Vagina (tissue), 2 donors: ENCODE measurements at places on chromosomes 4 and X.

- DNase-seq, result no peak
These were observed 175.9 kb upstream of the RPS6KA3 start for GRCh38 chrX:20442597-20442996.

DNA sequence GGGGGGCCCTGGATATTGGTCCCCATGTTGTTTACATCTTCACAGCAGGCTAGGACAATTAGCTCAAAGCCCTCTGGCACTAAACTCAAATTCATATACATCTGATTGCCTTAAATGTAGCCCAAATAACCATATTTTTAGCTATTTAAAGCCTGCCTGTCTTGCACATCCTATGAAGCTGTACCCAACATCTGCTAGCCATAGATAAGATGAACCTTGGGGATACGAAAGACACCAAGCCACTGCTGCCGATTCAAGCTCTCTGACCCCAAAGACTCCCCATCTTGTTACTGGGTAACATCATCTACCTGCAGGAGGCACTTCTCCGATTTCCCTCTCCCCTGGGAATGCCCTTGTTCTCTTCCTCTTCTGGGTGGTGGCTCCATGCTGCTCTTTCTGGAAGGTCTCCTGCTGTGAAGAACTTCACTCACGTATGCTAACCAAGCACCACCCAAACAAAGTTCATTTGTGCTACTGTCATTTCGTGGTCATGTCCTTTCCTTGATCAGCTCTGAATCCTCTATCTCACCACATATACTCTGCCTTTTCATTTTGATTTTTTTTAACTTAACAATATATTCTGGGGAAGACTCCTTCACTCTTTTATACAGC lies 107.7 kb upstream of the ATXN3L start:
- no peak for DNase-seq

- DNase-seq, result no peak
These were observed 15.5 kb upstream of the IGBP1 start for GRCh38 chrX:70117738-70118137.

GRCh38 chrX:113470166-113470565 lies 629.5 kb upstream of the AMOT start:
- DNase-seq, result no peak

- no peak for DNase-seq
These were observed 236.9 kb upstream of the CTSO start for GRCh38 chr4:156190615-156191014.

DNA sequence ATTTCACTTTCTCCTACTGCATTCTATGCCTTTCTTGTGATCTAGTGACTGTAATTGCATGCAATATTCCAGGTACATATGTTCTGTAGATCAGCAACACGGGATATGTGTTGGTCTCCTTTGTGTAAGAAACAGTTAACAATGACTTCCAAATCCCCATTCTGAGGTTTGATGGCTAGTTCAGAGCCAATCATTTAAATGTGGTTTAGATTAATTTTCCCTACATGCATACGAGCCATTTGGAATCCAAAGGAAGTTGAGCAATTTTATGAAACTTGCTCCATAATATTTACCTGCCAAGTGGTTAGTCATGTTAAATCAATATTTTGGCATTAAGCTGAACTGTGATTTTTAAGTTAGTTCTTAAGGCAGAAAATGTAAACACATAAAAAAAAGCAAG lies 172.8 kb upstream of the DCAF12L2 start:
- DNase-seq, result no peak

DNA sequence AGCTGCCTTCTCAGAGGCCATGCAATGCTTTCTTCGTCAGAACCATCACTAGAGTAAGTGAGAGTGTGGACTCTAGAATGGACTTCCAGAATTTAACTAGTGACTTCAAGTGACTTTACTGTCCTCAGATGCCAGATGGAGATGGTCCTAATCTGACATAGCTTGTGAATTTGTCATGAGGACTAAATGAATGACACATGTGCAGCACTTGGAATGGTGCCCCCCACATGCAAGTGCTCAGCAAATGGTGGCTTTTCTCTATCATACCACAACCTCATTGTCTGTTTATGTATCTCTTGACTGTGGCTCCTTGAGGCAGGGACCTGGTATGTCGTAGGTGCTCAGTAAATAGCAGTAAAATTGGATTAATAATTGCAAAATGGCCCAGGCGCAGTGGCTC lies 91.6 kb upstream of the STX18 start:
- DNase-seq, result no peak

DNA sequence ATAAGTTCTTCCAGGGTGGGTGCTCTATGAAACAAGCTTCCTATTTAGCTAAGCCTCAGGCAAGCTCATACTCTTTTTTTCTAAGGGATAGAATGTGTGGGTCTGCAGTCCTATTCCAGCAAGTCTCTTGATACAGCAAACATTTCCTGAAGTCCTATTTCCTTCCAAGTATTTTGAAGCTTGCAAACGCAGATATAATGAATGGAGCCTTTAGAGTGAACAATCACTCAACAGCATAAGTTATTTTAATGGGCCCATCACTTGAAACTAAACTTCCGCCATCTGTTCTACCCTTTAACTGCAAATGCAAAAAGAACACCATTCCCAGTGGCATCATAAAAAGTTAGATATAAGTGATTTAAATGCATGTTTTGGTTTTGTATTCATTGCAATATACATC lies 108.3 kb upstream of the TAPT1 start:
- no peak for DNase-seq

- DNase-seq, result no peak
These were observed at the start of gene RTL3 for GRCh38 chrX:78658845-78659744. Gene RTL3 (minus strand): TSS chrX:78659328. CDS start chrX:78658420, 908 bp downstream.

DNA sequence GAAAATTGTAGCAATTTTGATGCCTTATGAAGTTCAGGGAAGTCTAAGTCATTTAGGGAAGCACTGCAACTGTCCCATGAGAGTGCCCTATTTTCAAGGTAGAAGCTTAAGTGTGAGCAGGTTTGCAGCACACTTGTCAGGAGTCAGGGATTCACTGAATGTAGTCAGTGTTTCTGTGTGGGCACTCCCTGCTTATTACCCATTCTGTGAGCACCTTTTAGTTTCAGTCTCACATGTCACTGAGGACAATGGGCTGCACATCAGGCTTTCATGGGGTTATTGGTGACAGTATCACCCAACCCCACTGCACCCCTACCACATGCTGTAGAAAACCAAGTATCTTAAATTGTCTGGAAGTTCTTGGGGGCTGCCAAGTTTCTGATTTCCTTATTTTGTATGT lies 2.9 kb upstream of the CCNG2 start:
- no peak for DNase-seq

DNA sequence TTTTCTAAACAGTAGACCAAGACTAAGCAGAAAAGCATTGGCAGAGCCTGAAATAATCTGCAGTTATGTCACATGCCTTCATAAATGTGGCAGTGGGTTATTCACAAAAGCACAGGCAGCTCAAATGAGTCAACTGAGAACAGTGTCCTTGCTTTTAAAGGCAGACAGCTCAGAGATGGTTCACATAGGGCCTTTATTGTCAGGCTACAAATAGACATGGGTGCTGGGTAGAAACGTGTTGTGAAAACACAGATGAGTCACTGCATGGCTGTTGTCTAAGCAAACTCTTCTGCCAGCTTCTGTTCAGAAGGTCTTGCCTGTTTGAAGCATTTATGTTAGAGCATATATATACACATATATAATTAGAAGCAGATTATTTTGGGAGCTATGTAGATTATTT lies 118.0 kb downstream of the SLC4A4 start:
- no peak for DNase-seq

DNA sequence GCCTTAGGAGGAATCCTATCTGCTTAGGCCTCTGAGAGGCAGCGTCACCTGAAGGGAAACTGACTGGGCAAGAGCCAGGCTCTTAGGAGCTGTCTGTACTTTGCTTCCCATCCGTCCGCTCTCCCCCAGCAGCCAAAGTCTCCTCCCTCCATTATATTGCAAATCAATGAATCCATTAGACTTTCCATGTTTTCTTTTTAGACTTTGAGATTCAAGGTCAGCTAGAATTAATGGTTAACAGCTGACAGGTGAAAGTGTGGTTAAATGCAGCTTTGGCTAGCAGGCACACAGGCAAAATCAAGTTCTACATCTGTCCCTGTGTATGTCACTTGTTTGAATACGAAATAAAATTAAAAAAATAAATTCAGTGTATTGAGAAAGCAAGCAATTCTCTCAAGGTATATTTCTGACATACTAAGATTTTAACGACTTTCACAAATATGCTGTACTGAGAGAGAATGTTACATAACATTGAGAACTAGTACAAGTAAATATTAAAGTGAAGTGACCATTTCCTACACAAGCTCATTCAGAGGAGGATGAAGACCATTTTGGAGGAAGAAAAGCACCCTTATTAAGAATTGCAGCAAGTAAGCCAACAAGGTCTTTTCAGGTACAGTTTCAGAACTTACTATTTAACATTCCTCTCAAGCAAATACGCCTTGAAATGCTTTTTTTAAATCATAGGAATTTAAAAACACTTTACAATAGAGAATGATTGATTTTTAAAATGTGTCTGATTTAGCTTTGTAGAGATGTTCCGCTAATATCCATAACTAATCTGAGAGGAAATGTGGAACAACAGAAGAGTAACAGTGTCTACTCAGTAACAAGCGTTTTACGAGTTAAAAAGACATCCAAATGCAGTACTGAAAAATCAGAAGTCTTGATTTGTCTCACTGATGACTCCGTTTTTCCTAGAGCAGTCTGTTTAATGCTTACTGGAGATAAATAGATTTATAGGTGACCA lies at the start of gene F11:
TSS of gene F11 (plus strand) at position 507 of the 970 bp plus-strand sequence. CDS start 948 bp downstream, outside the sequence.
- DNase-seq, result no peak

DNA sequence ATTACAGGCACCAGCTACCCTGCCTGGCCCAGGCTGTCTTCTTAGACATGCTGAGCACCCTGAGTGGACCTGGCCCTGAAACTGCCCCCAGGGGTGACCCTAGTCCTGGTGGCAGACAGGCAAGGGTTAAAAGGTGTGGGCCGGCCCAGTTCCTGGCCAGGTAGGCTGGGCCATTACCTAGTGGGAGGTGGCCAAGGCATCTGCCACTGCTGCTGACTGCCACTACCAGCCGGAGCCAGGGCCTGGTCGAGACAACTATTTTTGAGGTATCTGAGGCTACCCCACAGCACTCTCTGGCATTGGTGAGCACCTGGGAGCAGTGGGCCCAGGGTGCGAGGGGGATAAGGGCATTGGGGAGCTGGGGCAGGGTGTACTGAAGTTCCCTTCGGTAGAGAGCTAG lies at the start of gene CCDC120:
TSS of gene CCDC120 (plus strand) at position 206 of the 400 bp plus-strand sequence. CDS start 3,043 bp downstream, outside the sequence.
- DNase-seq, result no peak

- no peak for DNase-seq
These were observed 39.5 kb downstream of the ENOPH1 start for GRCh38 chr4:82469791-82470345.

GRCh38 chr4:7359400-7360062 lies 75.2 kb downstream of the PSAPL1 start:
- DNase-seq, result no peak

- peak; percentile 52 for DNase-seq
These were observed 56.7 kb upstream of the ENPP6 start for GRCh38 chr4:184274286-184274951.

DNA sequence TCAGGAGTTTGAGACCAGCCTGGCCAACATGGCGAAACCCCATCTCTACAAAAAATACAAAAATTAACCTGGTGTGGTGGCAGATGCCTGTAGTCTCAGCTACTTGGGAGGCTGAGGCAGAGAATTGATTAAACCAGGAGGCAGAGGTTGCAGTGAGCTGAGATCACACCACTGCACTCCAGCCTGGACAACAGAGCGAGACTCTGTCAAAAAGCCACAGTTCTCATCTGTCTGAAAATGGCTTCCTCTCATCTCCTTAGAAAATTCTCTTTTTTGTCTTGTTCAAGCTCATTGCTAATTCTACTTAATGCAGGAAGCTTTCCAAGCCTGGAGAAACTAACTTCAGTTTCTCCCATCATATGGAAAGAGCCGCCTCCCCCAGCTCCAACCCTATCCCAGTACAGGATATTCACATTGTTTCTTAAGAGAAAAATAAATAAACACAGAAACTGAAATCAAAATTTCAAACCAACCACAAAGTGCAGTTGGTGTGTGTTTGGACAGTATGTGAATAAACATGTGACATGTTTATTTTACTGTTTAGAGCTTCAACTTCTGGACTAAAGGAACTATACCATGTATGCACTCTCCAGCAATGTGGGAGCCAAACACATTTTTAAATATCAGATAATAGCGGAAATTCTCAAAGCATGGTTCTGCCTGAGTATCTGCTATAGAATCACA lies 55.0 kb upstream of the GAB1 start:
- no peak for DNase-seq

- DNase-seq, result no peak
These were observed 204.6 kb downstream of the PDGFRA start for GRCh38 chr4:54433686-54434085.

DNA sequence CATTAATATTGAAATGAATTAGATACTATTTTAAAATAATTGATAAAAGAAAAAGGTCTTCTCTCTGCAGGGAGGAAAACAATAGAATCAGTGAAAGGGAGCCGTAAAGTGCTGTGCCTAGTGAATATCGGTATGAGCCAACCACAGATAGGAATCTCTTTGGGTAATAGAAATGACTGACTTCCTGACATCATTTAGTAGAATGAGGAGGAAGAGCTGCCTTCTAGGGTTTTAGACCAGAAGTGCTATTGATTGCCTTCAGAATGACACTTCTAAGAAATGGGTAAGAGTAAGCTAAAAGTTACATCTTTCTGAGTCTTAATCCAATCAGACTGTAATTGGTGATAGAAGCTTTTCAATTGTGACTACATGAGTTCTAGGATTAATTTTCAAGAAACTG lies 134.0 kb upstream of the MAP9 start:
- no peak for DNase-seq

GRCh38 chrX:84441143-84441542 lies 61.1 kb downstream of the HDX start:
- DNase-seq, result no peak

- no peak for DNase-seq
These were observed 44.7 kb downstream of the MAGEB17 start for GRCh38 chrX:16212024-16212423.

- DNase-seq, result no peak
These were observed 63.5 kb downstream of the FAM114A1 start for GRCh38 chr4:38931125-38931524.

DNA sequence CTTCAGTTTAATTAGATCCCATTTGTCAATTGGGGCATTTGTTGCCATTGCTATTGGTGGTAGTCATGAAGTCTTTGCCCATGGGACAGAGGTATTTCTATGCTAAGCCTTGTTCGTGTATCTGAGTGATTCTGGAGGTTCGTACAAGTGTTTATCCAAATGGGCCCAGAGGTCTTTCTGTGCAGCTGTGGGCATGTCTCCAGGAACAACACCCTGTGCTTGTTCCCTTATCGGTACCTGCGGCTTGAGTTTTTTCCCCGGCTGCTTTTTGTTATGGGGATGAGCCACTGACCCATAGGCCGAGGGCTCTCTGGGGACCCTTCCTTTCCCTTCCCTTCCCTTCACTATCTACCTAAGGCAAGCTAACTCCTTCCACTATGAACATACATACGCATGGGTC lies 81.4 kb upstream of the WDR1 start:
- no peak for DNase-seq

- DNase-seq, result no peak
These were observed 16.6 kb downstream of the ENPEP start for GRCh38 chr4:110492522-110492921.

- no peak for DNase-seq
These were observed 77.2 kb downstream of the DCHS2 start for GRCh38 chr4:154414371-154414770.

- DNase-seq, result no peak
These were observed 10.6 kb downstream of the TLR6 start for GRCh38 chr4:38846015-38846414.
